ENCODE measurements at places on chromosomes 11 and 22.

GRCh38 chr11:103878646-103879045 lies 157.8 kb upstream of the DDI1 start:
- DNase-seq, result no peak

DNA sequence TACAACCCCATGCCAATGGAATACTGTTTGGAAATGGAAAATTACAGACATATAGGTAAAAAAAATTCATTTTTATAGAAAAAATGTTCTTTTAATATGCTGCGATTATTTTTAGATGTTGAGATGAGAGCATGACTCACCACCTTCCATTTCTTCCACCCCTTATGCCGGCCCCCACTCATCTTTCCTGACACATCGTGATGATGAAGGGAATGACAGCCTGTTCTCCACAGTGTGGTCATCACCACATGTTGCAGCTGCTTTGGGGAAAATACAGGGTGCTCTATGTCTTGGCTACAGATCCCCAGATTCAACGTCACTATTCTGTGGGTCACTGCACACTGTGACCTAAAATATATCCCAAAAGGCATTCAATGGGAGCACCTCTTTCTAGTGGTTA lies 916.2 kb downstream of the METTL15 start:
- DNase-seq, result no peak

DNA sequence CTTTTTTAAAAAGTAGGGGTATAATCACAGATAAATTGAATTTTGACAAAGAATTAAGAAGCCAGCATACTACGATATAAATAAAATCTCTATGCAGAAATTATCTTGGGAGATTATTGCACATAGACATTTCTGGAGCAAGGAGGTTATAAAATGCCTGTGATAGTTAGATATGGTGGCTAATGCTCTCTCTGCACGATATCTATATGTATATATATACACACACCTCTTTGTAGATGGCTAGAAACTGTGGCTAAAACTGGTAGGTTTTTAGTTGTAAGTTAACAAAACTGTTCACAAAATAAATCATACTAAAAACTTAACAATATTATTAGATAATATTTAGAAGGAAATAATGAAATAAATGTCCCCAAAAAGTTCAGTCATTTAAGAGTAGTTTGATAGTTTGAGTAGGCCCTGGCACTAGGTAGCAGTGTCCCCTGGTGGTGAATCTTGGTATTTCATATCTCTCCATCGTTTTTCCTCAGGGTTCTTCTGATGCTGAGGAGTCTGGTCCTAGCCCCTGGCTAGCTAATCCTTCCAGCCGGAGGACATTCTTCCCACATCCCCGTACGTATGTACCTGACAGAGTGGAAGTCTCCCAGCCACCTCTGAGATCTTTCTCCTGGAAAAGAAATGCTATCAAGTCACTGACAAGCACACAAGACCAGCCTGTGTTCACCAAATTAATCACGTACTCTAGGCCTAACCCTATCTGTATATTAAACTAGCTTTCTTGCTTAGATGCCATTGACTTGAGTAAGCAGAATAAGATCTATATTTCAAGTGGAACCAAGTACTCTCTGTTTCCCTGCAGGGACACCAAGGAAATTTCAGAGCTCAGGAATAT lies 32.2 kb downstream of the ART5 start:
- no peak for DNase-seq

DNA sequence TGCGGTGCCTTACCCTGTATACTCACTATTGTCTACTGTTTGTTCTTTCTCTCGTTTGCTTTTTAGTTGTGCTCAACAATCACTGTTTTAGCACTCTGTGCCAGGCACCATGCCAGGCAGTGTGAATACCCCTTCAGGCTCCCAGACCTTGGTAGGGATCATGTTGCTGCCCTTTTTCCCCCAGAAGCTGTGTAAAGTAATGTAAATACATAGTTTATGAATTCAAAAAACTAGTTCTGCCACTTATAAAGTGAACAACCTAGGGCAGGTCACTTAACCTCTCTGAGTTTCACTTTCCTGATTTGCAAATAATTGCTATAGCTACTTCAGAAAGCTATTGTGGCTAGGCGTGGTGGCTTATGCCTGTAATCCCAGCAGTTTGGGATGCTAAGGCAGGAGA lies 81.0 kb upstream of the CTSC start:
- DNase-seq, result no peak

DNA sequence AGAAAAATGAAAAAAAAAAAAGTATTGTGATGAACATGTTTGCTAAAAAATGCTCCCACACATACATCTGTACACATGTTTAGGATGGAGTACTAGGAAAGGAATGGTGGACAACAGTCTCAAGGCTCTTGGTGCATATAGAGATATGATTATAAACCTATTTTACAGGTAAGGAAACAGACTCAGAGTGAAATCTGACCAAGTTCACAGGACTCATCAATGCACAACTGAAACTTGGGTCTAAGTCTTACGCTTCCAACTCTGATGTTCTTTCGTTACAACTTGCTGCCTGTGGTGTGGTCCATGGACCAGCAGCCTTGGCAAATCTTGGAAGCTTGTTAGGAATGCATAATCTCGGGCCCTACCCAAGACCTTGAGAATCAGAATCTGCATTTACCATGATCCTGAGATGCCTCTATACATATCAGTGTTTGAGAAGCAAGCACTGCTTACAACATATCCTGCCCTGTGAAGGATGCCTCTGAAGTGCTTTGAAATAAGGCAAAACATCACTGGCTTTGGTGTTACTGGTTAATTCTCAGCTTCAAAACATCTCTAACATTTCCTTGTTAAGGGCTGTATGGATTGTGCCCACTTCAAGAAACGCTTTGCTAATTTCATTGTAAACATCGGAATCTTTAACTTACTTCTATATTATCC lies 39.9 kb upstream of the NUP160 start:
- DNase-seq, result no peak

DNA sequence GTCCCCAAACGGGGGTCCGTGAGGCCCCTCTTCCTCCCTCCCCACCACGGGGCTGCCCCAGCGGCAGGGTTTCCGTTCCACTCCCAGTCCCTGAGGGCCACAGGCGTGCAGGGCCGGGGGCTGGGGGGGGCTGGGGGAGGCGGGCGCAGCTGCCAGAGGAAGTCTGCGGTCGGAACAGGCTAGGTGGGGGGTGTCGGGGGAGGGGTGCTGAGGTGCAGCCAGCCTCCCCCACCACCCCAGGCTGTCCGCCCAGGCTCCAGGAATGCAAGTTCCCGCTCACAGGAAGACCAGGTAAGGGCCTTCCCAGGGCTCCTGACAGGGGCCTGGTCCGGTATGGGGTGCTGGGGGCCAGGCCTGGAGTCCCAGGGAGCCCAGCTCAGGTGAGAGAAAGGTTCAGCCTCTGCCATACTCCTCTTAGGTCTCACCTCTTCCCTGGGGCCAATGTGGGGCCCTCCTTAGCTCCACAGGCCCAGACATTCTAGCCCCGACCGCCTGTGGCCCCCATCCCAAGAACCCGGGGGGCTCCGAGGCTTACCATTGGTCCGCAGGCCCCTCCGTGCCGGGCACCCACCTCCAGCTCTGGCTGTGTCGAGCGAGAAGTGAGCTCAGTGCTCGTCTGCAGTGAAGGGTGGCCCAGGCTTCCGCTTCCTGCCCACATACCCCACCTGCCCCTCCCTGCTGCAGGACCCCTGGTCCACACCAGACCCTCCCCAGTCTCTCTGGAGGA lies at the start of gene PTPRCAP:
Gene PTPRCAP (minus strand): TSS at position 601 of the 727 bp plus-strand sequence. CDS start 63 bp downstream, at position 538.
- DNase-seq, result peak; percentile 61

GRCh38 chr22:31977939-31978338 lies 33.6 kb downstream of the YWHAH start:
- no peak for DNase-seq

DNA sequence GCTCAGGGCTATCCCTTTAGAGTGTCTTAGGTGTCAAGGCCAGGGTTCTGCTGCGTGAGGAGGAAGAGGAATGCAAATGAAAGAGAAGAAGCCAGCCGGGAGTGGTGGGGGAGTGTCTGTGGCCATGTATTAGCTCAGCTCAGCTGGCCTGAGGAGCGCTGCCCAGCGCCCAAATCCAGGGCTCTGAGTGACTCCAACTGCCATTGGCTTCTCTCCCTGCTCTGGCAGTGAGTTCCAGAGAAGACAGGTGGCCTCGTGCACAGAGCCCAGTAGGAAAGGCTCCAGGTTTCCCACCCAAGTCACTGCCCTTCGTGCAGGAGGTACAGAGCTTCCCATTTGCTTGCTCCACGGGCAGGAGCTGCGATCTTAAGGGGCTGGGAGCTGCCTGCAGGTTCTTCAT lies 302.0 kb downstream of the KIRREL3 start:
- no peak for DNase-seq

- no peak for DNase-seq
These were observed 97.2 kb upstream of the CEP126 start for GRCh38 chr11:101817581-101817980.

Measured in stimulated activated CD8-positive, alpha-beta memory T cell treated with anti-CD3 and anti-CD28 coated beads, Interleukin-12 subunit alpha, Interleukin-12 subunit beta, amount 100 ng/mL, for 4 hours (primary cell).